ENCODE measurements at places on chromosomes 5 and 9. TPM values are rescaled to one million over a fixed set of nuclear protein-coding genes. Genes with fewer than 3 reads are reported as not detected.

The BTNL8 gene
- not detected for polyA plus RNA-seq

The OR13C3 gene
- not detected for polyA plus RNA-seq

The WHRN gene
- polyA plus RNA-seq: 10.8 TPM

The PCDHA9 gene
- 0.72 TPM for polyA plus RNA-seq

The PCDHGB4 gene
- 9.9 TPM for polyA plus RNA-seq

The NTRK2 gene
- polyA plus RNA-seq: 0.74 TPM

The BAAT gene
- not detected for polyA plus RNA-seq

The SPINK5 gene
- polyA plus RNA-seq: 3.5 TPM

The OR1J2 gene
- not detected for polyA plus RNA-seq

The ATP10B gene
- not detected for polyA plus RNA-seq

The GRIA1 gene
- polyA plus RNA-seq: 1.6 TPM

The TYRP1 gene
- 0.59 TPM for polyA plus RNA-seq

The ANKRD18A gene
- polyA plus RNA-seq: 10.3 TPM

The C8G gene
- polyA plus RNA-seq: 1.2 TPM

The AP3S1 gene
- polyA plus RNA-seq: 86.6 TPM

The TSLP gene
- polyA plus RNA-seq: 1.4 TPM

The COL27A1 gene
- 13.4 TPM for polyA plus RNA-seq

The CDH18 gene
- polyA plus RNA-seq: 1.2 TPM

The PCDHB12 gene
- 2.1 TPM for polyA plus RNA-seq

The GPX3 gene
- polyA plus RNA-seq: 121 TPM

The GLIPR2 gene
- 9.2 TPM for polyA plus RNA-seq

The SEC16A gene
- 35.8 TPM for polyA plus RNA-seq

The TMEM171 gene
- polyA plus RNA-seq: not detected

The YTHDC2 gene
- polyA plus RNA-seq: 11.2 TPM

The PCYOX1L gene
- polyA plus RNA-seq: 17.6 TPM

The CYLC2 gene
- not detected for polyA plus RNA-seq

The GPRIN1 gene
- 0.79 TPM for polyA plus RNA-seq

The SPATA31D4 gene
- polyA plus RNA-seq: not detected

The CEL gene
- 1.3 TPM for polyA plus RNA-seq

The OBP2B gene
- not detected for polyA plus RNA-seq

The HRH2 gene
- 12.7 TPM for polyA plus RNA-seq

The ENC1 gene
- polyA plus RNA-seq: 0.56 TPM

The FGF18 gene
- polyA plus RNA-seq: 85.1 TPM

The SOWAHA gene
- polyA plus RNA-seq: not detected

The TNFSF15 gene
- polyA plus RNA-seq: not detected

The FOXD4L5 gene
- polyA plus RNA-seq: 0.20 TPM

The C6 gene
- 0.27 TPM for polyA plus RNA-seq

The NR5A1 gene
- not detected for polyA plus RNA-seq

The NRARP gene
- polyA plus RNA-seq: 12.6 TPM

The DNAI1 gene
- 2.2 TPM for polyA plus RNA-seq

Data from cardiac muscle cell (in vitro differentiated cells and primary cell).